ENCODE measurements at places on chromosomes 3 and 15.

GRCh38 chr15:43085921-43086320, 19.9 kb downstream of the UBR1 start:
- no peak for DNase-seq

- DNase-seq: no peak
These were observed 114.6 kb downstream of the SEMA5B start for GRCh38 chr3:122912772-122913538.

DNA sequence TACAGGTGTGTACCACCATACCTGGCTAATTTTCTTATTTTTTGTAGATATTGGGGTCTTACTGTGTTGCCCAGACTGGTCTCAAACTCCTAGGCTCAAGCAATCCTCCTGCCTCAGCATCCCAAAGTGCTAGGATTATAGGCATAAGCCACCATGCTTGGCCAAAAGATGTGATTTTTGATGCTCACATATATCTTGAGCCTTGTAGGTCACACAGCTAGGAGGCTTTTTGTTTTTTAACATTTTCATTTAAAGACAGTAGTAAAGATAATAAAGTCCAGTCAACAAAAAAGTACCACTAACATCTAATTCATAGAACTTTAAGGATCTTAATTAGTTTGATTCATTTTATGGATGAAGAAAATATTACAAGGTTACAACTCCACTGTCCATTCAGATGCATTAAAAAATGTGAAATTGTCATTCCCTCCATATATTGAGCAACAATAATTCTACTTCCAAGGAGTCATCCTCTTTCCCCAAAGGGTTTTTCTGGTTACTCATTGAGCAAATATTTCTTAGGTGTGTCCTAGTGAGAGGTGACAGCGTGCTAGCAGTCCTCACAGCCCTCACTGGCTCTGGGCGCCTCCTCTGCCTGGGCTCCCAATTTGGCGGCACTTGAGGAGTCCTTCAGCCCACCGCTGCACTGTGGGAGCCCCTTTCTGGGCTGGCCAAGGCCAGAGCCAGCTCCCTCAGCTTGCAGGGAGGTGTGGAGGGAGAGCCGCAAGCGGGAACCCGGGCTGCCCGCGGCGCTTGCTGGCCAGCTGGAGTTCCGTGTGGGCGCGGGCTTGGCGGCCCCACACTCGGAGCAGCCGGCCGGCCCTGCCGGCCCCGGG, 8.3 kb upstream of the TASOR start:
- DNase-seq: no peak

DNA sequence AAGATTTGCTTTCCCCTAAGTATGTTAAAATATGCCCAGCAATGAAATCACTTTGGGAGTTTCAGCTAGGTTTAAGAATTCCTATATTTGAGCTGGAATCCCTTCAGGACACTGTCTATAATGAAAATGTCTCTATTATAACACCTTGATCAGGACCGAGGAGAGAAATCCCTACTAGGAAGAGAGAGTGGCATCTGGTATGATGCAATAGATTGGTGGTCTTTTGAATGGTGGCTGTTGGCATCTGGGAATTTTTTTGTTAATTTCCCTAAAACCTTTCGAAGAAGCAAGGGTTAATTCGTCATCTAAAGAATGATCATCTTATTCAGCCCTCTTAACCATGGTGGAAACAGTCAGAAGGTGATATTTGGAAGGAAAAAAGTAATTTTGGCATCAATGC, 43.0 kb downstream of the TIGIT start:
- DNase-seq: no peak

GRCh38 chr15:22258398-22259150, 178.2 kb downstream of the OR4M2 start:
- DNase-seq: no peak

DNA sequence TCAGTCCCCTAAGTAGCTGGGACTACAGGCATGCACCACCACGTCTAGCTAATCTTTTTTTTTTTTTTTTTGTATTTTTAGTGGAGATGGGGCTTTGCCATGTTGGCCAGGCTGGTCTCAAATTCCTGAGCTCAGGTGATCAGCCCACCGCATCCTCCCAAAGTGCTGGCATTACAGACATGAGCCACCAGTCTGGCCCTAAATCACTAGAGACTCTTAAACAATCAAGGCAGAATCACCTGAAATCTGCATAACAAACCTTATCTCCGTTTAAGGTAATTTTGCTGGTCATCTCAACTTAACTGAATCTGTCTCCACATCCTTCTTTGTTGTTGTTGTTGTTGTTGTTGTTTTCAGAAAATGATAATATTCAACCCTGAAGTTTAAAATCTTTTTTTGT, 5.6 kb upstream of the TRMT10C start:
- DNase-seq: no peak

- no peak for DNase-seq
These were observed 64.4 kb downstream of the DNAJB8 start for GRCh38 chr3:128402319-128402718.

DNA sequence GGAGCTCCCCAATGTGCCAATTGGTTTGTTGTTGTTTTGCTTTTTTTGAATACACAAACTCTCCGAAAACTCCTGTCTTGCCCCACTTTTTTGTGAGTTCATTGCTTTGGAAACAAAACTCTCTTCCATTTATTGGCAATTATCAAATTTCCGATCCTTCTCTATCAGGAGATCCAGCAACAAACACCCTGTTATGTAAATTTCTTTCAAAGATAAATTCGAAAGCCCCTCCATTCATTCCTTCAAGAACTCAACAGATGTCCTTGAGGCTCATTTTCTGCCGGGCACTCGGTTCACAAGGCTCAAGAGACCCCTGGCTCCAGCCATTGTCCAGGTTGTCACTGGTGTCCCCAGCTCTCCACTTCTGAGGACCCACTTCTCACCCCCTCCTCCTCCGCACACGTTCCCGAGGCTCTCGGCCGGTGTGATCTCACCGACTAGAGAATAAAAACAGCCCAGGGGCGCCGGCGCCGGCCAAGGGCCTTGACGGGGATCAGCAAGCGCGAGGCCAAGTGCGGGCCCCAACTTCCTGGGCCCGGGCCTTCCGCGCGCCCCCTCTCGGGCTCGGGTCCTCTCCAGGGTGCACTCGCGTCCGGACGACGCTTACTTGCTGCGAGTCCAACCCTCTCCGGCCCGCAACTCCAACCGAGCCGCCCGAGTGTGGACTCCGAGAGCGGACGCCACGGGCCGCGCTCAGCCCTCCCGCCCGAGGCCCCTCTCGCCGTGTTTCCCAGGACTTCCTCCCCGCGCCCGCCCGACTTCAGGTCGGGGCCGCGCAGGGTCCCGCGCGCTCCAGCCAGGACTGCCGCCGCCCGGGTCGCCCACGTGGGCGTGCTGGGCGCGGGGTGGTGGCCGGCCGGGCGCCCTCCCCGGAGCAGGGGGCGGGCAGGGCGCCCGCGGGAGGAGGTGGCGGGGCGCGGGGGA, 533 bp upstream of the SMAD3 start:
- DNase-seq: no peak

GRCh38 chr3:29686889-29687592, 406.2 kb downstream of the RBMS3 start:
- DNase-seq: no peak
